DMS79 treated with DMSO at 0.1 percent for 48 hours (cell line): ENCODE measurements at places on chromosomes 12 and 14.

DNA sequence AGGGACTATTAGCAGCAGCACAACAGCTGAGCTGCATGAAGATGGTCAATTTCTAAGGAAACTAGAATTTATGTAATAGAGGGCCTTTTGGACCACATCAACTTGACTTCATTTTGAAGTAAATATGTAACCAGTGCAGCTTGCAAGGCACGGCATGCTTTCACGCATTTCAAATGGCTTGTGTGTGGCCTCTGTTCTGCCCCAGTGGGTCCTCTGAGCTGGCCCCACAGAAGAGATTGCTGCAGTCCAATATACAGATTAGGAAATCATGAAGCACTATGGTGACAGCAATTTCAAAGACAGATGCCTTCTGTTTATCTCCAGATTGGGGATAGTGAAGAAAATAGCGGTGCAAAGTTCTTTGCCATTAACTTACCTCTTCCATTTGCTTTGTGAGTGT lies 101.4 kb downstream of the PDZRN4 start:
- DNase-seq, result no peak

DNA sequence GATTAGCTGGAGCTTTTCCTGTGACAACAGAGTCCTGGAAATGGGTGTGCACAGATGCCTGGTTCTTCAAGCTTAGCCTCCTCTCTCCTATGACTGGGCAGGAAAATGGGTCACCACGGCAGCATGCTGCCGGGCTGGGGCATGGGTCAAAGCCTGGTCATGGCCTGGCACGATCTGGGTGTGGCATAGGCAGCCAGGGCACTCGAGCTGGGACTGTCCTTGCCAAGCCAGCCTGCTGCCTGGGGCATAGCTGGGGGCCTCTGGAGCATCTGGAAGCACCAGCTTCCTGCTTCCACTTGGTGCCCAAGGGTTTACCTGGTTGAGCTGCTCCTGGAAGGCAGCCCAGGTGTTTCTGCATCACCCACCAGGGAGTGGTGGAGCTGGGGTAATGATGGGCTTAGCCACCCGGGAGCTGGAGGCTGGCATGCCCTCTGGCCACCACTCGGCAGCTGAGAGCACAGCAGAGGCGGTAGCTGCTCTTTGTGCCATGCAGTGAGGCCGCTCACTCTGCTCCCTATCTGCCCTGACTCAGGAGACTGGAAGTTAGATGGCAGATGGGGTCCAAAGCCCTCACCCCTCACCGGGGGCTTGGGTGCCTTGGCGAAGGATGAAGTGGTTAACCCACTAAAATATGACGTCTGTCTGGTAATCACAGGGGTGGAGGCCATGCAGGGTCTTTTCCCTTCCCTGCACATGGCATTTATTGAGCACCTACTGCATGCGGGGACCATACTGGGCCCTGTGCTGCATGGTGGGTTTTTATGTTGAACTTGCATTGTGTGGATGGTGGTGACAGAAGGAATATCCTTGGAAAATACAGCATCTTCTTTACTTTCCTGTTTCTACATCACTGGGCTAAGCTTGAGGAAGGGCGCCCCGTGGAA lies 1.7 kb downstream of the OTUB2 start:
- DNase-seq, result peak; percentile 23

DNA sequence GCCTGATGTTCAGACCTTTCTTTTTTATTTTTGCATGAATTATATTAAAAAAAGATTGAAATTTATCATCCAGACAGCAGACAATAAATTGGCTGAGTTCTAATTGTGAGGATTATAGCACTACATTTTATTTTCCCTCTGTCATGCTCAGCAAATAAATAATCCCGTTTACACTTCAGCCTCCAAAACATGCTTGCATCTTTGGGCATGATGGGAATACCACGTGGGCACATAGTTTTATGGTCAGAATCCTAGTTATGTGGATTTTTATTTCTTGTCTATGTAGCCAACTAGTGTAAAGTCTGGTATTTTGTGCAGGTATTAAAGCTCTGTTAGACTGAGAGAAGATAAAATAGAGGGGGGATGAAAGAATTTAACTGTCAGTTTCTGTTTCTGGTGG lies 276.9 kb upstream of the E2F7 start:
- DNase-seq, result no peak

DNA sequence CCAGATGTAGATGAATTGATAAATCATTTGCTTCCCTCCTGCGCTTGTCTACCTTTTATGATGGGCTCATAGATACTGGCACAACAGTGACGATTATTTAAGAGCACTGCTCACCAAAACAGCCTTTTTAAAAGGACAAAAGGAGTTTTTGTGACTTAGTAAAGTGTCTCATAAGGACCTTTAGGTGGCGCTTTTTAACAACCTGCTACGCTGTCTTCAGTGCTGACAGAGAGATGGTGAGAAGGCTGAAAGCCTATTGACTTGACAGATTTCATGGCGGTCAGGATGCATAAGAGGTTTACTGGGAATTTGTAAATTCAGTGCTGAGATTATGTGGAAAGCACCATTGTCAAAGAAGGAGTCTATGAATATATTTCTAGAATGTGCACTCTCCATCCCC lies 87.6 kb downstream of the SLC15A5 start:
- no peak for DNase-seq

DNA sequence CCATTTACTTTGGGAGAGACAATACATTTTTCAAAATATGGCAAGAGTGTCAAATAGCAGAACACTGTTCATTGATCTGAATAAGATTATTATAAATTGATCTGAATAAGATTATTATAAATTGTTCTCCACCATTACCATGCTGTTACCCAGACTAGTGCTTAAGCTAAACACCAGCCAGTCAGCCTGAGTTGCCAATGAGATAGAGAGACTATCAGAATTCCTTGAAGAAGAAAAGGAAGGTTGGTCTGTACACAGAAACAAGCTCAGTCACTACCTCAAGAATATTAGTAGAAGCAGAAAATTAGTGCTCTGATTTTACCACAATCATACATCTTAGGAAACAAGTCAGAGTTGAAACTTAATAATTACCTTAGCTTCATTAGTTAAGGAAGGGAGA lies 469.8 kb downstream of the FOXG1 start:
- DNase-seq, result no peak

GRCh38 chr12:105228494-105228893 lies 7.5 kb downstream of the APPL2 start:
- no peak for DNase-seq

- peak; percentile 49 for DNase-seq
These were observed 34.6 kb downstream of the NOC4L start for GRCh38 chr12:132178801-132179401.

- DNase-seq, result no peak
These were observed 5.3 kb downstream of the COX16 start for GRCh38 chr14:70354204-70354603.

DNA sequence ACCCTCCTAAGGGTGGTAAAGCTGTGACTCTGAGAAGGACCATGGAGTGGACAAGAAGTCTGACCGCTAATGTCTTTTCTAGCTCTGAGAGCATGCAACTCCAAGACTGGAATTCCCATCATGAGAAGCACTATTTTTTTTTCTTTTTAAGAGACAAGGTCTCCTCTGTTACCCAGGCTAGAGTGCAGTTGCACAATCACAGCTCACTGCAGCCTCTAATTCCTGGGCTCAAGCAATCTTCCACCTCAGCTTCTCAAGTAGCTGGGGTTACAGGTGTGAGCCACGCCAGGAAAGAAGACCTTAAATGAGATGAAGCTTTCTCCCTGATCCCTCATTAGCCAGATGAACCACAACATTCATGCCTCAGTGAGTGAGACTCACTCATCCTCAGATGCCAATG lies 19.2 kb downstream of the VDR start:
- DNase-seq, result no peak

DNA sequence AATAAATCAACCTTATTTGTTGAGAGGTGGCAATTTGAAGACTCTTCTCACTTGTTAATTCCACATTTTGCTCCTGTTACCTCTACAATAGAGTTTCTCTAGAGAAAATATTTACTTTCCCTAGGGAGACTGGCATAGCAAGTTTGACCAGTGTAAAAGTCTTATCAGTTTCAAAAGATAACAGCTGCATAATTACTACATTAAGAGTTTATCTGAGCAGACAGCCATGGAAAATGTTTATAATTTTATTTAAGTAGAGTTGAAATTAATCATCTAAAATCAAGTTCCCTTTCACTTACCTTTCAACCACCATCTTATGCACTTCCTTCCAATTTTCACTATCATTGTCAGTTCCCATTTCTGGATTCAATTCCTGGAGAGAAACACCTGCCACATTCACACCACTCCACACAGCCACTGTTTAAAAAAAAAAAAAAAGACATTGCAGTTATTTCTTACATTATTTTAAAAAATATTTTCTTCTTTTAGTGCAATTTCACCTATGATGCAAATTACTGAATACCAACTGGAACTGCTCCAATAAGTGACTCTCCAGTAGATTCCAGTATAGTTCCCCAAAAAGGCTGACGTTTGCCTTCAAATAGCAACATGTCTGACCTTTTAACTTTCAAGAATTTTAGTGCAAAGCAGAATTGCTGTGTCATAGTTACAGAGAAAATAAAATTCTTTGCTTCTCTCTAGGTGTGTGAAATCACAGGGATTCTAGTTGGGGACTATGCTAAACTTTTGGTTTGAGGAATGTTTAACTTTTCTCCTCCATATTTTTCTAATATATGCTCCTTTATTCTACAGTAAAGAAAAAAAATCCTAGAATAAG lies 19.4 kb downstream of the LDHB start:
- DNase-seq, result no peak

- no peak for DNase-seq
These were observed 175.7 kb upstream of the VASH1 start for GRCh38 chr14:76585616-76586015.

GRCh38 chr12:53123578-53124351 lies 20.5 kb downstream of the SOAT2 start:
- no peak for DNase-seq

DNA sequence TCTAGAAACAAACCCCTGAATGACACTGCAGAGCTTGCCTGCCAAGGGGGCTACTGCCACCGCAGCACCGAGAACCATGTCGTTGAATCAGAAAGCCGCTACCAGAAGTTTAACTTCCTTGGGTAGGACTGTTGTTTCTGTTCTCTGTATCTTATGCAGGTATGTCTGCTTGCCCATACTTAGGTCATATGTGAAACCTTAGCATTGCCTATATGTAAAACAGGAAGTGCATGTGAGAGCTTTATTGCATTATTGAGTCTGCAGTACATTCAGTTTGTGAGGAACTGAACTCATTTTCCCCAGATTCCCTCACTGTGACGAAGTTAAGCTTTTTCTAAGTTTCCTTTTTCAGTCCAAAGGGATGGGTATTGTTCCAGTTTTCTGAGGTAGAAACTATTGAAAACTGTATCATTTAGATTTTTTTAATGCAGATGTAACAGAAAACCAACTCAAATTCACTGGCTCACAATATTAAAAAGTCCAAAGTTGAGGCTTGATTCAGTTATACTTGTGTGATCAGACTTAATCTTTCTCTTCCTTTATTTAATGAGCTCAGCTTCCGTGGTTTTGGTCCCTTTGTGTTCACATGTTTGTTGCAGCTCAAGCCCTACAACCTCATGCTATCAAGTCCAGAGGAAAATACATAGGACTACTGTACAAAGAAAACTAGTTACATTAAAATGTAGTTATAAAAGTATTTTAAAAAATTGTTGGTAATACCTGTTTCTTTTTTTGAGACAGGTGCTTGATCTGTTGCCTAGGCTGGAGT lies 6.9 kb downstream of the FBXO34 start:
- no peak for DNase-seq

- no peak for DNase-seq
These were observed 85.8 kb downstream of the NUMB start for GRCh38 chr14:73372529-73372928.

- DNase-seq, result no peak
These were observed 50.5 kb downstream of the FAM222A start for GRCh38 chr12:109764123-109764522.

GRCh38 chr14:70885343-70886022 lies 21.8 kb upstream of the PCNX1 start:
- DNase-seq, result no peak

- no peak for DNase-seq
These were observed 68.8 kb upstream of the SLC8A3 start for GRCh38 chr14:70257526-70257925.

DNA sequence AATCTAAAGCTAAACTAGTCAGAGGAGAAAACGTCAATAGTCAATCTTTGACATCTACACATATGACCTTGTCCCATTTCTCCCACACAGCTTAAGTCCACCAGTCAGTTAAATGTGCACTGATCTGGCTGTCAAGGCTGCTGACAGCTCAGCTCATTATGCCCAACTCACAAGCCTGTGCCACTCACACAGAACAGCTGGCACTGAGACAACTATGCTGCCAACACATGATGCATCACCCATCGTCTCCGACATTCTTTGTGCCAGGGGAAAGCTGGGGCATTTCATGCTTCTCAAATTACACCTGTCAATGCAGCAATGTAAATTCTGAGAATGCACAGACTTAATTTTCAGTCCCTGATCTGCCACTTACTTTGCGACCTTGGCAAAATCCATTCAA lies 25.3 kb downstream of the GNS start:
- DNase-seq, result no peak

- DNase-seq, result no peak
These were observed 110.0 kb downstream of the ADCK1 start for GRCh38 chr14:77909911-77910310.

DNA sequence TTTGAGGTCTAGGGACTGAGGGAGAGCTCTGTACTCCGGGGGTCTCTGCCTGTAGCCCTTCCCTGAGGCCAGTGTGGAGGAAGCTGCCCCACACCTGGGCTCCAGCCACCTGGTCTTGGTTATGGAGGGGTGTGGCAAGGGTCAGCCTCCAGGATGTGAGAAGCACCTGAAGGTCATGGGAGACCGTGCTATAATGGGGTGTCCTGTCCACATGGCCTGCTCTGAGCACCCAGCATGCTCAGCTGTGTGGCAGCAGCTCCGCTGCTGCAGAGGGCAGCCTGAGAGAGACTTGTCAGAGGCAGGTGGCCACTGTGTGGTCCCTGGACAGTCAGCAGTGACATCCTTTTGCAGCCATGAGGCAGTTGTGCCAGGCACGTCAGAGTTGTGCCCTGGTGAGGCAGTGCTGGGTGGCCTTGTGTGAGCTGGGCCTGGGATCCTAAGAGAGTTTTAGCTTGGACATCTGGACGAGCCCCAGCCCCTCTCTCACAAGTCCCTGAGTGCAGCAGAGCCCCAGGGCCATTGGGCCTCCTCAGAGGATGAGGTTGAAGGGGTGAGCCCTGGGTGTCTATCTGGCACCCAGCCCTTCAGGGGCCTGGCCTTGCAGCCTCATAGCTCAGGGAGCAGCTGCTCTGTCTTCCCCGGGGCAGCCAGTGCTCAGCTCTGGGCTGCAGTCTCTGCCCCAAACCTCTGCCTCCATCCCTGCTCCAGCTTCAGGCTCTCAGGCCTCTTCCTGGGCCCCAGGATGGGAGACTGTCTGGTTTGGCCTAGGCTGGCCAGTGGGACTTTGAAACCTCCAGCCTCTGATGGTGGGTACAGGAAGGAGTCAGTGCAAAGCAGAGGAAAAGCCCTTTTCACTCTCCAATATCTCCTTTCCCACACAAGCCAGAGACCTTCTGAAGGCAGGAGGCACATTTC lies 7.4 kb upstream of the ATG101 start:
- no peak for DNase-seq

DNA sequence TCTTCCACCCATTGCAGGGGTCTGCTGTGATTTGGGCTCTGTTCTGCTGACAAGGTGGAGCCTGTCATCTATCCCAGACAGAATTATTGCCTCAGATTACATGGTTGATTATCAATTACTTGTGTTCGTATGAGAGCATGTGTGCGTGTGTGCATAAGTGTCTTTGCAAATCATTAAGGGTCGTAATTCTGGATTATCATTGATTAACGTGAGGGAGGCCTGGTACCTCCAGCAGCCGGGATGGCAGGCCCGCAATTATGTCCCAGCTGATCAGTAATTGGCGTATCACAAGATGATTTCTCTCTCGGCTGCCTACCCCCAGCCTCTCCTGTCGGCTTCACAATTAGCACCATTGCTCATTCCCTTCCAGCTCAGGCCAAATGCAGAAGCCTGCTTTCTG lies 29.6 kb upstream of the IRF2BPL start:
- DNase-seq, result no peak
